Neural progenitor cell (in vitro differentiated cells): ENCODE measurements at places on chromosomes 2 and 18. TPM values are rescaled to one million over a fixed set of nuclear protein-coding genes. Genes with fewer than 3 reads are reported as not detected.
A peak's percentile ranks its signal among the peaks of the same experiment; 100 is the strongest.

DNA sequence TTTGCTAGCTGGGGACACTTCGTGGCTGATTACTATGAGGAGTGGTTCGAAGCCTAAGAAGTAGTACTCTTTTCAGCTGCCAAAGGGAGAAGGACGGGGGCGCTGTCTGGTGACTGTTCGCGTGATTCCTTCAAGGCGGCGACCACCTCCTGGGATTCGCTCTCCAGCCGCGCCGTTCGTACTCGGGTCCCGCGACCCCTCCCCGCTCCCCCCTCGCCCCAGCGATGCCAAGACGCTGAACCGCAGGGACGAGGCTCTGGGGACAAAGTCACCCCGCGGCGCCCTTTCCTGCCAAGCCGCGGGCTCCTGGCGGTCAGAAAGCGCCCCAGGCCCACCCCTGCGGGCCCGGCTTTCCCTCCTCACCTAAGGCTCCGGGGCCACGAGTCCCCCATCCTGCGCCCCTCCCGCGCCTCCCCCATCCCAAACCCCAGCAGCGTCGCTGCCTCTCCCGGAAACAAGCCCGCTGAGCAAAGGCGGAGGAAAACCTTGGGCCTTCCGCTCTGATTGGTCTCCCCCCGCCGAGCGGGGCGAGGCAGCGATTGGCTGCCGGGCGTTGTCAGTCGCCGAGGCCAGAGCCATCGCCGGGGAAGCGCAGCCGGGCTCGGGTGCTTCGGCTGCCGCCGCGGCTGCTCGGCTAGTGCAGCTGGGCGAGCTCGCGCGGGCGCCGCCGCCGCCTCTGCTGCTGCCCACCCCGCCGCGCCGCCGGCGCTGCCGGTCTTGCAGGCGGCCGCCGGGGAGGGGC lies 404.3 kb downstream of the XIRP2 start:
- peak; percentile 97 for DNase-seq

Gene NGEF
- 3.2 and 4.3 TPM in 2 replicates for total RNA-seq

GRCh38 chr2:121128741-121129659 lies 156.0 kb downstream of the TFCP2L1 start:
- peak; percentile 72 for DNase-seq

GRCh38 chr2:10284108-10284870 lies 18.4 kb upstream of the HPCAL1 start:
- no peak for DNase-seq

Gene ZNF804A
- 0.06 TPM in 1 of 2 replicates, not detected in the other for total RNA-seq

- no peak for DNase-seq
These were observed 13.5 kb upstream of the SFXN5 start for GRCh38 chr2:73084971-73085370.

Gene CXCR2
- not detected in 2 replicates for total RNA-seq

- DNase-seq, result no peak
These were observed 14.1 kb upstream of the IL1RL2 start for GRCh38 chr2:102172745-102173144.

Gene ZC3H6
- 16.0 and 21.7 TPM in 2 replicates for total RNA-seq
